ENCODE measurements at places on chromosomes 2 and 18. TPM values are rescaled to one million over a fixed set of nuclear protein-coding genes. Genes with fewer than 3 reads are reported as not detected.

Gene DES
- polyA plus RNA-seq, result not detected

Gene MYOM1
- 0.88 TPM for polyA plus RNA-seq

Gene TXNDC2
- not detected for polyA plus RNA-seq

Gene GBX2
- polyA plus RNA-seq, result not detected

DNA sequence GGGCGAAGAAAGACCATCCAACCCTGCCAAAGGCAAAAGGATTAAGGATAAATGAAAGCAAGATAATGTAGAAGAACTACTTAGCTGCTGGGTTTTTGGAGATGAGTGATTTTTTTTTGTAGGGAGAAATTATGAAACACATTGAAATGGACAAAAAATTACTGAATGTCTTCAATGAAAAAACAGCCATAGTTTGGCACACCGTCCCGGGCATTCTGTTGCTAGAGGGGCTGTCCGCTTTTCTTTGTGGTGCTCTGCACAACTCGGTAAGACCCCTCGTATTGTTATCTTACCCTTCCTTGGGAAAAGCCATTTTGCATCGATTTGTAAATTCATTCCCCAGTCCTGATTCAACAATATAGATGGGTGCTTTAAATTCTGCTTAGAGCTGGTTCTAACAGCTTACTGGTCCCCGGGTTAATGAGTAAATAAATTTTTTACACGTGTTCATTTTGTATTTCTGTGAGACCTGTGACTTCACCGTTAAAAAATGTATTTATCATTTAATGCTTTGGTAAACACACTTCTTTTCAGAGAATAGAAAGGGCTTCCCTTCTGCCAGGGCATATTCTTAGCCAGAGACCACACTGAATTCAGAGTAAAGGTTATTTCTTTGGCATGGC is 912 bp upstream of the LAPTM4A start:
- peaks cover 2% of the 10 kb centered on the region for H3K36me3 ChIP-seq
- H3K4me1 ChIP-seq, result peaks cover 33% of the 10 kb centered on the region
- no peak overlapping the region for H3K4me3 ChIP-seq
- DNase-seq, result no peak

DNA sequence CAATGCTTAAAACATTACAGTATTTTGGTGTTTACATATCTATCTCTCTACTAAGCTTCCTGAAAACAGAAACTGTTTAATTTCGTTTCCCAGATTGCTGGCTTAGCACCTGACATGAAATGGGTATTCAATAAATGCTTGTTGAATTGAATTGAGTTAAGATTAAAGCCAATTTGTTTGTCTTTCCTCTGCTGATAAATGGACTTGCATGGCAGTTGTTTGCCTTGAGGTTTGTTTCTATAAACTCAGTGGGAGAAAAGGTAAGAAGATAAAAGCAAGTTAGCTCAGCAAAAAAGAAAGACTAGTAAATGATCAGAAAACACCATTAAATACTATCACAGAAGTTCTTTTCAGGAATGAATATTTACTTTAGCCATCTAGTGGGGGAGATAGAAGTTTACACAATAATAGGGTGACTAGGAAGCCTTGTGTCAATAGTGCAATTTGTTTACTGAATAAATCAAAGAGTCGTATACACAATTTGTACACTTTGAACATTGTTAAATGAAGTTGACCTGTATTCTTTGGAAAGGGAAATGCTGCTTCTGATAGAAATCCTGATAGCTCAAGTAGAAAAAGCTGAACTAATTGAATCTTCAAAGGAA is 754.5 kb upstream of the FAM98A start:
- no peaks in the 10 kb centered on the region for H3K27me3 ChIP-seq
- DNase-seq, result no peak
- no peak overlapping the region for H3K27ac ChIP-seq
- no peaks in the 10 kb centered on the region for H3K36me3 ChIP-seq
- H3K4me3 ChIP-seq, result no peak overlapping the region

DNA sequence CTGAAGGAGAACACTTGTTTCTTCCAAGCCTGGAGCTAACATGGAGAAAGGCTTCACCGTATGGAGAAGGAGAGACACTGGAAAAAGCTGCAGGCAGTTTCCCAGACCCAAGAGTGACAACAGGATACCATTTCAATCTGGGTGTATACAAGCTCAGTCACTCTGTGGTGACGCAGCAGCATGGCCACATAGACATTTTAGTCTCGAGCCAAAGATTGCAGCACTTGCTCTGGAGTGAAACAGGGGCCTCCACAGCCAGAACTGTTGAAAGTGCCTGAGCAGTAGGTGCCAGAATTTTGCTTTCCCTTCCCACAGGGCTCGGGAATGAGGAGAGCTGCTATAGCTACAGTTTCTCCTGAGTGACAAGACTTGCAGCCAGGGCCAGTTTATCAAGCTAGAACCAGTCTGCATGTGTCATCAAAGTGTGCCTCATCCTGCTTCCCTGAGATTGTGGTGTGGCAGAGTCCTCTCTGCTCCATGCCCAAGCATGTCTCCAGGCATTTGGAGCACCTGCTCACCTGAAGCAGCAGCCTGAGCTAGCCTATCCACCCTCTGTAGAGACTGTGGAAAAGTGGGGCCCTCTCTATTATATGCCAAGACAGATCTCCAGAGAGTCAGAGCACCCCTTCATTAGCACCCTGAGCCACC is 234.6 kb upstream of the CDH19 start:
- no peaks in the 10 kb centered on the region for H3K36me3 ChIP-seq
- H3K27ac ChIP-seq, result no peak overlapping the region
- DNase-seq, result no peak
- H3K4me3 ChIP-seq, result no peak overlapping the region
- no peaks in the 10 kb centered on the region for H3K4me1 ChIP-seq

DNA sequence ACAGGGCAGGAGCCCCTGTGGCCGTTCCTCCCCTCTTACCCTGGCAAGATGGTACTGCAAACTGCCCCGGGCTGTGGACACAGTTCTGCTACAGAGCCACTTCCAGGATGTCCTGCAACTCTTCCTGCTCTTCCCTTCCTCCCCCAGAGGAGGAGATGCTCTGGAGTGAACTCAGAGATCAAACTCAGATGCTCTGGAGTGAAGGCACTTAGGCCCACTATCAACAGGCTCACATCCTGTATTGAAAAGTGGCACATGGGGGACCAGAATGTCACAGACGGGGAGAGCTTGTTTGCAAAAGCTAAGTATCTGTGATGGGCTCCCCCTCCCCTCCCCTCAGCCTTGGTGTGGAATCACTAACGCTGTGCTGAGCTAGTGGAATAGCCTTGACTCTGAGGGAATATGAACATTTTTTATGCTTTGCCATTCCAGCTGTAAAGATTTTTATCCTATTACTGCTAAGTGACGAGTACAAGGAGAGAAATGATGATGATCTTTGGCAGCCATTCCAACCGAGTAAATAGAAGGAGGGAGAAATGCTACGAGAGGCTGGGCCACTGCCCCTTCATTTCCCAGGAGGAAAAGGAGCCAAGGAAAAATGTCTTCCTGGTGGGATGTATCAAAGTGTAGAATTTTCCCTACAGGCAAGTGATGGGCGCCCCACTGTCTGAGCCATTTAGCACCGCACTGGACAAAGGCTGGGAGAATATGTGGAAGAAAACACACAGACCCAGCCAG is 152.6 kb downstream of the GALNT14 start:
- H3K36me3 ChIP-seq, result no peaks in the 10 kb centered on the region
- no peak overlapping the region for H3K4me3 ChIP-seq
- no peak for DNase-seq
- no peaks in the 10 kb centered on the region for H3K4me1 ChIP-seq

GRCh38 chr2:30627151-30627550 is 180.1 kb downstream of the CAPN13 start:
- H3K36me3 ChIP-seq, result peaks cover 15% of the 10 kb centered on the region
- no peak overlapping the region for H3K4me3 ChIP-seq
- no peak for DNase-seq
- H3K27ac ChIP-seq, result peak overlapping the region; percentile 42

DNA sequence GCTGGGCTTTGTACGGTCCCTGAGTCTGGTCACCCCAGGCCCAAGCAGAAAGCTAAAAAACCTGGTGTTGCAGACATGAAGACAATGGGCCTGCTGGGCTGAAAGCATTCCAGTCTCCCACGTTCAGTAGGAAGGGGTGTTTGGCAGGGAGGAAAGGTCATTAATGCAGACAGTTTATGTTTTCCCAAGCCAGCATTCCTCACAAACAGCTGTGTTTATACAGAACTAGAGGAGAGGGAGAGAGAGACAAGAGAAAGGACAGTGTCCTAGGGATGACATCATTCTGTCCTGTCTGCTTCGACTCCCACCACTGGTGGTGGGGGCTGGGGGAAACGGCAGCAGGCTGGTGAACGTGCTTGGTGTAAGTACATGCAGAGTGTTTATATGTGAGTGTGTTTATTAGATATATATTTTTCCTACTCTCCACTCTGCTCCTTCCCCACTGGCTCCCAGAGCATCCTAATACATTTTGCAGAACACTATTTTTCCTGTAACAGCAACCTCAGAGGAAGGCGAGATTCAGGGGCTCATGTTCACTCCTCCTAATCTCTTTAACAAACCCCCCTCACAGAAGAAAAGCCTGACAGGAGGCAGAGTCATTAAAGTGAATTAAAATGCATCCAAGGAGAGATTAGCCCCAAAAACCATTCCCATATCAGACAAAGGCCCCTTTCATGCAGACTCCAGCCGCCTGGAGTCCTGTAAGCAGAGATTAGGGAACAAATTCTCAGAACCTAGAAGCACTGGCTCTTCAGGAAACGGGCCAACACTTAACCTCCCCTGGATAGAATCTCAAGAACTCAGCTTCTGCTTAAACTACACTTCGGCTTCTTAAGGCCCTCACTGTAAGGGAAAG is 380.4 kb downstream of the TNS1 start:
- no peak overlapping the region for H3K4me3 ChIP-seq
- no peaks in the 10 kb centered on the region for H3K36me3 ChIP-seq
- H3K27ac ChIP-seq, result no peak overlapping the region
- no peaks in the 10 kb centered on the region for H3K4me1 ChIP-seq

DNA sequence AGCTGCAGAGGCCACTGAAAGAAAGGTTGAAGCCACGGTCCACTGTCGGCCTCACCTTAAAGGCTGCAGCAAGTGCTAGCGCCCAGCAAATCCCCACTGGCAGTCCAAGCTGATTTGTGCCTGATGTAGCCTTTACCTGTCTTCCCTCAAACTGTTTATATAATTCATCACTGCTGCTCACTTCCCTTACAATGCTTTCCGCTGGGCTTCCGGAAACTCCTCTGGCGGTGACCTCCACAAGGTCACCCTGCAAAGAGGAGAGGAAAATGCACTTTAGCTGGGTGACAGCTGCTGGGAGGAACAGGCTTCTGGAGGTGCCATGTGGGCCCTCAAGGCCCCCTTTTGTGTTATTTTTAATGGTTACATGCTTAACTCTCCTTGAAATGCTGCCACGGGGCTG is 126.2 kb downstream of the CMPK2 start:
- peaks cover 10% of the 10 kb centered on the region for H3K27me3 ChIP-seq
- DNase-seq, result no peak
- no peak overlapping the region for H3K27ac ChIP-seq

- H3K4me1 ChIP-seq, result no peaks in the 10 kb centered on the region
Observed at GRCh38 chr2:229133155-229133772, 137.8 kb downstream of the PID1 start.

DNA sequence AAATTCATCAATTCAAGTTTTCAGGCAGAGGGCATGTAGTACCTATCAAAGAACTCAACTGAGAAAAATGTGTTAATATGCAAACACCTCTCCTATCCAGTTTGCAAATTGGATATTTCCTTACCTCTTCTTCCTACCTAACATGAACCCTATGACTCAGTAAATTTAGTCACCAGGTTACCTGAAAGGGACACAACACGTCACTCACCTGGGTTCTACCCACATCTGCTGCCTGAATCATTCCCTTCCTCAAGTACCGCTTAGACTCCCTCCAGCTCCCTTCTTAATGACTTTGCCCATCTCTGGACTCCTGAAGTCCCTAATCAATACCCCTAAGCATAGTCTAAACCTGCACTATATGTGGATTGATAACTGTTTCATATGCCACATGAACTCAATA is 10.4 kb downstream of the ANKRD44 start:
- H3K36me3 ChIP-seq, result peaks cover 12% of the 10 kb centered on the region
- peaks cover 51% of the 10 kb centered on the region for H3K4me1 ChIP-seq
- peak overlapping the region; percentile 97 for H3K27ac ChIP-seq
- DNase-seq, result no peak
- peak overlapping the region; percentile 37 for H3K4me3 ChIP-seq
- H3K27me3 ChIP-seq, result no peaks in the 10 kb centered on the region

- H3K27me3 ChIP-seq, result peaks cover 3% of the 10 kb centered on the region
- H3K36me3 ChIP-seq, result no peaks in the 10 kb centered on the region
- no peak for DNase-seq
- peaks cover 31% of the 10 kb centered on the region for H3K4me1 ChIP-seq
Observed at GRCh38 chr18:57621246-57621604, 411 bp downstream of the NARS1 start.

GRCh38 chr2:215982465-215982875 is 30.9 kb downstream of the MREG start:
- no peaks in the 10 kb centered on the region for H3K27me3 ChIP-seq
- DNase-seq, result no peak
- H3K4me3 ChIP-seq, result no peak overlapping the region
- no peak overlapping the region for H3K27ac ChIP-seq
- peaks cover 51% of the 10 kb centered on the region for H3K36me3 ChIP-seq

DNA sequence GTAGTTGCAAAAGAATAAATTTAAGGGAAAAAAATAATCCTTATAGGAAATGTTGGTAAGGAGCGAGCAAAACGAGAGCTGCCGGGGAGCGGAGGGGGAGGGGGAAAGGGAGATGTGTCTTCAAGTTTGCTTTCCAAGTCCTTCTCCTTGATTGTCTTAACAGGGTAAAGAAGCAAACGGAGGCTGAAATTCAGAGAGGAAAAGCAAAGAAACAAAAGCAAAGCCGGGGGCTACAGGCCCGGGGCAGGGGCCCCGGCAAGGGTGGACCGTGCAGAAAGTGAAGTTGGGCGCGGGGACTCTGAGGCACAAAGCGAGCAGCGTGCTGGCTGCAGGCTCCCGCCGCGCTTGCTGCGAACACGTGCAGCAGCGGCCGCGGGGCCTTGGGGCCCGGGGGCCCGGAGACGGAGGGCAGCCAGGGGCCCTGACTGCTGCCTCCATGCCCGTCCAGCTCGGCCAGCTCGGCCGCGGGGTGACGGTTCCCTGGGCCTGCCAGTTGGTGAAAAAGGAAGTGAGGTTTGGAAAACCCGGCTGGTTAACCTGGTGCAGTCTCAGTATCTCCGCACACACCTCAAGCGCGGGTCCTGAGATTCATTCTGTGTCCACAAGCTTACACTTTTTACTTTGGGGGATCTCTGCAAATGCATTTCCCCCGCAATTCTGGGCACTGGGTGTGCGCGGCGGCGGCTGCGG is 4.1 kb downstream of the BCL11A start:
- no peak for DNase-seq
- H3K4me1 ChIP-seq, result peaks cover 29% of the 10 kb centered on the region
- H3K27me3 ChIP-seq, result peaks cover 36% of the 10 kb centered on the region
- H3K36me3 ChIP-seq, result no peaks in the 10 kb centered on the region
- peak overlapping the region; percentile 91 for H3K4me3 ChIP-seq

Data from naive thymus-derived CD8-positive, alpha-beta T cell (primary cell).